Placental pericyte (primary cell): ENCODE measurements at places on chromosomes 7 and 10. TPM values are rescaled to one million over a fixed set of nuclear protein-coding genes. Genes with fewer than 3 reads are reported as not detected.

The COA1 gene
- 29.1 and 60.6 TPM in 2 replicates for total RNA-seq

The PLCE1 gene
- under 0.01 and 0.29 TPM in 2 replicates for total RNA-seq

The PSMC2 gene
- 225 and 237 TPM in 2 replicates for total RNA-seq

The VWA2 gene
- total RNA-seq = 0.43 and 1.5 TPM in 2 replicates

The CCL26 gene
- total RNA-seq = 0.88 TPM in 1 of 2 replicates, not detected in the other

The BHLHA15 gene
- total RNA-seq = 1.7 and 16.2 TPM in 2 replicates

The NUTM2E gene
- total RNA-seq = not detected in 2 replicates

The MACC1 gene
- total RNA-seq = 0.14 TPM in 1 of 2 replicates, not detected in the other

The XRCC2 gene
- 0.22 and 7.4 TPM in 2 replicates for total RNA-seq

The OPN4 gene
- total RNA-seq = not detected in 2 replicates

The DNAJC1 gene
- 45.2 and 94.1 TPM in 2 replicates for total RNA-seq

The ATXN7L1 gene
- total RNA-seq = 7.2 and 10.3 TPM in 2 replicates

The SFTPA1 gene
- total RNA-seq = not detected in 2 replicates

The RPEL1 gene
- under 0.01 TPM in 1 of 2 replicates, not detected in the other for total RNA-seq

The SHTN1 gene
- 3.1 and 9.2 TPM in 2 replicates for total RNA-seq

The FBH1 gene
- 75.9 and 109 TPM in 2 replicates for total RNA-seq

The PRR15 gene
- total RNA-seq = 0.43 and 0.44 TPM in 2 replicates

The CYP26C1 gene
- total RNA-seq = 0.14 TPM in 1 of 2 replicates, not detected in the other

The PNLIP gene
- total RNA-seq = not detected in 2 replicates

The MTPN gene
- total RNA-seq = 74.8 and 176 TPM in 2 replicates

The FFAR4 gene
- not detected in 2 replicates for total RNA-seq

The GPR146 gene
- total RNA-seq = 0.14 and 2.8 TPM in 2 replicates

The WNT16 gene
- total RNA-seq = 3.9 TPM in 1 of 2 replicates, not detected in the other

The ACBD7 gene
- total RNA-seq = 0.72 TPM in 1 of 2 replicates, not detected in the other

The SYT15B gene
- 1.3 and 2.0 TPM in 2 replicates for total RNA-seq

The SYT15 gene
- 0.22 and 0.43 TPM in 2 replicates for total RNA-seq

The ASNS gene
- 40.2 and 124 TPM in 2 replicates for total RNA-seq

The DPCD gene
- total RNA-seq = 24.6 and 35.0 TPM in 2 replicates

The ANXA8 gene
- total RNA-seq = 3.3 and 18.6 TPM in 2 replicates

The CPA2 gene
- total RNA-seq = 0.22 TPM in 1 of 2 replicates, not detected in the other

The LRRC4 gene
- under 0.01 and 0.29 TPM in 2 replicates for total RNA-seq

The IDE gene
- total RNA-seq = 40.5 and 42.9 TPM in 2 replicates

The HYAL4 gene
- 0.72 and 1.3 TPM in 2 replicates for total RNA-seq

The THSD7A gene
- 0.44 and 1.0 TPM in 2 replicates for total RNA-seq

The CLDN3 gene
- not detected in 2 replicates for total RNA-seq
